Fibroblast of mammary gland (primary cell): ENCODE measurements at places on chromosomes 2 and 18.

GRCh38 chr2:11750422-11750821 lies 4.0 kb downstream of the LPIN1 start:
- DNase-seq = peak; percentile 52

DNA sequence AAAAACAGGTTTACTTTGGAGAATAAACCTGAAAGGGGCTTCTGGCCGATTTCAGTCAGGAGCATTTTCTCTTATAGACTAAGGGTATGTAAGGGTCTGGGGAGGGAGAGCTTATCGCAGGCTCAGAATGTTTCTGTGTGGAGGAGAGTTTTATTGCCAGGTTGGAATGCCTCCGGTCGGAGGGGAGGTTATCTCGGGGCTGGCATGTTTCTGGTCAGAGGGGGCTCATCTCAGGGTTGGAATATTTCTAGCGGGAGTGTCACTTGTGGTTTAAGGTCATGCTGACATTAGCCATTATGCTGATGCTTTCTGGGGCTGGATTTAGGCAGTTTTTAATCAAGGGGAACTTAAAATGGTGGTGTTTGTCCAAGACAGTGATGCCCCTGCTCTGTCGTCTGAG lies 333.6 kb downstream of the METTL4 start:
- no peak for DNase-seq

DNA sequence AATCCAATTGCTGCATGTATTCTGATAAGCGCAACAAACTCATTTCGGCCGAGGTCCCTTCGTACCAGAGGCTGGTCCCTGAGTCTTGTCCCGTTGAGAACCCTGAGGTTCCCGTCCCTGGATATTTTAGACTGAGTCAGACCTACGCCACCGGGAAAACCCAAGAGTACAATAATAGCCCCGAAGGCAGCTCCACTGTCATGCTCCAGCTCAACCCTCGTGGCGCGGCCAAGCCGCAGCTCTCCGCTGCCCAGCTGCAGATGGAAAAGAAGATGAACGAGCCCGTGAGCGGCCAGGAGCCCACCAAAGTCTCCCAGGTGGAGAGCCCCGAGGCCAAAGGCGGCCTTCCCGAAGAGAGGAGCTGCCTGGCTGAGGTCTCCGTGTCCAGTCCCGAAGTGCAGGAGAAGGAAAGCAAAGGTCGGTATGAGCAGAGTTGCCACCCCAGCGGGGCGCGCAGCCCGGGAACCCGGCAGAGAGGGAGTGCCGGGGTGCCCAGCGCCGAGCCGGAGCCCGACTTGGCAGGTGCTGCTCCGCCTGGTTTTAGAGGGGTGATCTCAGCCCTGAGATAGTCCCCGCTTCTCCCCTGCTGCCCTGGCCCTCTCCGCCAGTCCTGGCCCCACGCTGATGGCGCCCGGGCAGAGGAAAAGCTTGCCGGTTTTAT lies 714 bp downstream of the HOXD10 start:
- no peak for DNase-seq

DNA sequence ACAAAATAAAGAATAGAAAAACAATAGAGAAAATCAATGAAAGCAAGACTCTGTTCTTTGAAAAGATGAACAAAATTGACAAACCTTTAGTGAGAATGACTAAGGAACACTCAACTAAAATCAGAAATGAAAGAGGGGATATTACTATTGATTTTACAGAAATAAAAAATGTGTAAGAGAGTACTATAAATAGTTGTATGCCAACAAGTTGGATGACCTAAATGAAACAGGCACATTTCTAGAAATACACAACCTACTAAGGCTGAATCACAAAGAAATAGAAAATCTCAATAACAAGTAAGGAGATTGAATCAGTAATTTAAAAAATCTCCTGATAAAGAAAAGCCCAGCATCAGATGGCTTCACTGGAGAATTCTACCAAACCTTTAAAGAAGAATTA lies 18.4 kb upstream of the MALL start:
- no peak for DNase-seq

GRCh38 chr2:9518163-9518562 lies 37.5 kb downstream of the ADAM17 start:
- DNase-seq = no peak

DNA sequence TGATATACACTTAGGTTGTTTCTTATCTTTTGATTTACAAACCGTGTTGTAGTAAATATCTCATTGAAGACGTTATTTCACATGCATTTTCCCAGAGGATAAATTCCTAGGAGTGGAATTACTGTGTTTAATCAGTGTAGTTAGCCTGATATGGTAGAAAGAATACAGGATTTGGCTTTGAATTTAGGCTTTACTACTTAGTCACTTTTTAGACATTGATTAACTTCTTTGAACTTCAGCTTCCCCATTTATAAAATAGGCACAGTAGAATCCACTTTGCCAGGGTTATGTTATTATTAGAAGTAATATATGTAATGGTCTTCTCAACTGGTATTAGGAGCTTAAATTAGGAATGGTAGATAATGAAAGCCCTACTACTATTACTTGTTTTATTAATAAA lies 27.4 kb downstream of the PSMD14 start:
- no peak for DNase-seq

GRCh38 chr2:101546376-101547058 lies 71.6 kb upstream of the RFX8 start:
- peak; percentile 69 for DNase-seq

DNA sequence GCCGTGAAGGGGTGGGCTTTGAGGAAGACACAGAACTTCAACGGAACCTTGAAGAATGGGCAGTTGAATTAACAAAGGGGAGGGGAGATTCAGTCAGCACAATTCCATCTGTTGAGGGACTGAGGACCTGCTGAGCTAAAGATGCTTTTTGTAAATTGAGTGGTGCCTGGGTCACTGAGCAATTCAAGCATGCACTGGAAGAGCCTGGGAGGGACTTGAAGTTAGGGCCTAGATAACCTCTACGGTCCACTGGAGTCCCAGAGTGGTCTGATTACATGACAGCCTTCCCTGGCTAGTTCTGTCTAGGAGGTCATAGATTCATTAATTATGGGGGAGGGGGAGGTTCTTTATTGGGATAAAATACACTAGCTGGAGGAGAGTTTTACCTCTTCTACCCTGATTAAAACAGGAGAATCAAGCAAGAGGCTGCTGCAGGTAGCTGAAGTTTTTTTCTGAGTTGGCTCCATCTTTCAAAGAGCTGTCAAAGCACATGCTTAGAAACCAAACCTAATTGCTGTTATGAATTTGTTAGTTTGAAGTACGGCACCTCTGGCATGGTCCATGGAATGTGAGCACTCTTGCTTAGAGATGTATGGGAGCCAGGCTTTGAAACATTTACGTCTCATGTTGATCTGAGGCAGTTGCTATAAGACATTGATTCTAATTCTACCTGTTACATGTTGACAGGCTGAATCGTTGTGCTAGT lies 290.2 kb downstream of the PRKCE start:
- DNase-seq = no peak

DNA sequence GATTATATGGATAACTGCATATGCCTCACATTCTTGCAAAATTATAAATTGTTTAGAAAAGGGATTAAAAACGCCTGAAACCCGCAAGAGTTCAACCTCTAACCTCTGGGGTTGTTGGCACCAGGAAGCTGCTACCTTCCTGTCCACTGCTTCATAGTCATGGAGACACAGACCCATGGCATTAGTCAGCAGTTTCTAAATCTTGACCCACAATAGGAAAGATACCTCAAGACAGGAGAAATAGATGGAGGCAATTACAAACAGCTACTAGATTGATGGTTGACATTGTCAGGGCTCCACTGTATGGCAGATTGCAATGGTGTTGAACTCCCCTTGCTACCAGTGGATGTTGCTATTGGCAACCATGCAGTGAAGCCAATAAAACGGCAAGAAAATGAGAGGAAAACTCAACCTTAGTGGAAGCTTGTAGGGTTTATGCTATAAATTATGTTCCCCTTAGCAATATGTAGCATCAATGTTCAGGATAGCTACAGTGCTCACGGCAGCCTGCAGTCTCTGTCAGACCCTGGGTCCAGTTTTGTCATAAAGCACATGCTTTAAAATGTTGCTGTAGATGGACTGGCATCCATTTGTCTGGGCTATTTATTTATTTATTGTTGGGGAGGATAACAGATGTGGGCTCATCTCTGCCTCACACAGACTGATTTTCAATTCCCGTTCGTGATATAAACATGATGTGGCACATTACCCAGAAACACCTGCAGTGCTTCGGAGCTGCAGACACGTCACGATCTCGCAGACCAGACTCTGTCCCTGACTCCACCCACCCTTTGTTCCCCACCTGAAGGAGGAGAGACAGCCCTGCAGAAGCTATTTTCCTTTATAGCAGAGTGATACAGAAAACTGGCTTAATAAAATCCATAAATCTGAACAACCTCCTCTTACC lies 233.4 kb downstream of the AGPS start:
- DNase-seq = no peak

- no peak for DNase-seq
These were observed 771.5 kb downstream of the GALR1 start for GRCh38 chr18:78021196-78021595.

GRCh38 chr2:68653538-68653982 lies 10.2 kb downstream of the PROKR1 start:
- peak; percentile 53 for DNase-seq

- DNase-seq = no peak
These were observed 39.6 kb downstream of the KCTD18 start for GRCh38 chr2:200470230-200470629.

DNA sequence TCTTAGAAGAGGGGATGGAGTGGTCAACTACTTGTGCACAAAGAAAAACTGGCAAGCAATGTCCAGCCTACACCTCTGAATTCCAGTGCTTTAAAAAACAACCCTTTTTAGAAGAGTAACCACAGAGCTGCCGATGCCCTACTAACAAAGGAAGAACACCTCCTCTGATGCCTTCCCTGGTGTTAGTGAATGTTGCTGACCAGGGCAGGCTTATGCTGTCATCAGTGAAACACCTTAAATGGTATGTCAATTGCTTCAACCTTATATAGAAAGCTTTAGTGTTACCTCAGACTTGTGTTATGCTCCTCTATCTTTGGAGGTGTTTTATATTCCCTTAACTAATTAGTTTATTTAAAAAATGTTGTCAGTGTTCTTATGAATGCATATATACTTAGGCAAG lies 79.7 kb upstream of the FZD5 start:
- no peak for DNase-seq

- no peak for DNase-seq
These were observed 674 bp upstream of the ERBB4 start for GRCh38 chr2:212539072-212539880.
